ENCODE measurements at places on chromosomes 3 and 15.

- no peak for DNase-seq
Measured at GRCh38 chr3:106082616-106083015, 213.8 kb upstream of the CBLB start.

DNA sequence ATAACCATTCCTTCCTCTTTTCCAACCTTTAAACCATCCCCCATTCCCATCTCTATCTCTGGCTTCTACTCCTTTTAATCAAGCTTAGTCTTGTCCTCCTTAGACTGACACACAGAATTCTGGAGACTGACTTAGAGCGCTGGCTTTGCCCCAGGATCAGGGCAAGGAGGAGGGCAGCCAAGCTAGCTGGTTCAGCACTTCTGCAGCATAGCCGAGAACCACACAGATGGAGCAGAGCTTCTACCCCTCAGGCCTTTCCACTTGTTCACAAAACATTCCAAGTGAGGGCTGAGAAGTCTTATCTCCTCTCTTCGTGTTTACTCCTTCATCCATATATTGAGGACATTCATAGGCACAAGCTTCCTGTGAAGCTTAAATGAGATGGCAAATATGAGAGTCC, 246.5 kb upstream of the PEX5L start:
- DNase-seq: no peak

GRCh38 chr15:96187341-96188305, 142.9 kb upstream of the NR2F2 start:
- no peak for DNase-seq

GRCh38 chr3:191220908-191221307, 21.9 kb downstream of the OSTN start:
- no peak for DNase-seq

DNA sequence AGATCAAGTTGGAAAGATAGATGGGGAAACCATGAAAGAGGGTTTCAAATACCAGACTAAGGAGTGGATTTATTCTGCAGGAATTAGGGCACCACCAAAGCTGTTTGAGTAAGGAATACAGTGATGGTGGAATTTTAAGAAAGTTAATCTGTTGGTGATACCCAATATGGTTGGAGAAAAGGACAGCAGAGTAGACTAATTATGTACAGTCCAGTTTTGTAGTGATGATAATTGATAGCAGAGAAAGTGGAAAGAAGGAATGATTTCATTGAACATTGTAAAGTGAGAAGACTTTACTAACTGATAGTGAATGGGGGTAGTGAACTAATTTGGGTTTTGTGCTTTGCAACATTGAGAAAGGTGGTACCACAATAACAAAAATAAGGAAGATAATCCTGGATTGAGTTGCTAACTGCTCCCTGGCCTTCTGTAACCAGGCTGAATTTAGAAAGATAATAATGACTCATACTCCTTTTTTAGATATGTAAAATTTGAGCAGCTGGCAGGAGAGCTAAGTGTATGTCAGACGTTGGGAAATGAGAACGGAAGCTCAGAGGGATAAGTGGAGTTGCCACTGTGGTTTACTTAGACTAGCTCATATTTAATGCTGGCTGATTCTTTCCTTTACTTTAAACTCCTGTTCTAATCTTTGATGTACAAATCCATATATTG, 16.9 kb downstream of the TCAIM start:
- peak; percentile 43 for DNase-seq
